KG1 (cell line): ENCODE measurements at places on chromosomes 3 and 15.

DNA sequence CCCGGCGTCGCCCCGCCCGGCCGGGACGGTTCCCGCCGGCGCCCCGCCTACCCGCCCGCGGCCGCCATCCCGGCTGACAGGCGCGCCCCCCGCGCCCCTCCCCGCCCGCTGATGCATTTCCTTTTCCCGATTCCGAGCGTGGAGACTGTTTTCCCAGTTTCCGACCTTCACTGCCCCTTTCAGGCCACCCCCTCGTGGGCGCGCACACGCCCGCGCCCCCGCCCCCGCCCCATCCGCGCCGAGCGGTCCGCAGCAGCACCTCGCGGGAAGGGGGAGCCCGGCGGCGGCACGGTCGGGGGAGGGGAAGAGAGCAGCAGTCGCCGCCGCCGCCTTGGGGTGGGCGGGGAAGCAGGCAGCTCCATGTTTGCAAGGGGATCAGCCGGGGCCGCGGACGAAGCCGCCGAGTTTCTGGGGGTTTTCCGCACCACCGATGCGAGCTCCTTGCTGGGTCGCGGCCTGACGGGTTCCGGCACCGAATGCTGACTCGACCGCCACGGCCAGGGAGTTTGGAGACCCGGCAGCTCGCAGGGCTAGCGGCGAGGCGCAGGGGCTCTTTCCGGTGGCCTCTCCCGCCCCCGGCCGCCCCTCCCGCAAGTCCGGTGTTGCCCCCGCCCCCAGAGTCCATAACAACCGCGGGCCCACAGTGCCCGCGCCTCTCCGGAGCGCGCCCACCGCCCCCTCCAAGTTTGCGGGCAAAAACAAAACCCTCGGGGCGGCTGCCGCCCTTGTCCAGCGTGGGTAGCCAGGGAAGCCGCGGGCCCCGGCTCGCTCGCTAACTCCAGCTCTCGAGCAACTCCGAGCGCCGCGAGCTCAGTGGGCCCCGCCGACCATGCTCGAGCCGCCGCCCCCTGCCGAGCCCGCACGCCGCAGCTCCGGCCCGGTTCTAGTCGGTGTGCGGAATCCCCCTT lies 3.2 kb upstream of the SIN3A start:
- DNase-seq, result no peak

GRCh38 chr3:123724306-123724705 lies 139.5 kb upstream of the HACD2 start:
- DNase-seq, result no peak

DNA sequence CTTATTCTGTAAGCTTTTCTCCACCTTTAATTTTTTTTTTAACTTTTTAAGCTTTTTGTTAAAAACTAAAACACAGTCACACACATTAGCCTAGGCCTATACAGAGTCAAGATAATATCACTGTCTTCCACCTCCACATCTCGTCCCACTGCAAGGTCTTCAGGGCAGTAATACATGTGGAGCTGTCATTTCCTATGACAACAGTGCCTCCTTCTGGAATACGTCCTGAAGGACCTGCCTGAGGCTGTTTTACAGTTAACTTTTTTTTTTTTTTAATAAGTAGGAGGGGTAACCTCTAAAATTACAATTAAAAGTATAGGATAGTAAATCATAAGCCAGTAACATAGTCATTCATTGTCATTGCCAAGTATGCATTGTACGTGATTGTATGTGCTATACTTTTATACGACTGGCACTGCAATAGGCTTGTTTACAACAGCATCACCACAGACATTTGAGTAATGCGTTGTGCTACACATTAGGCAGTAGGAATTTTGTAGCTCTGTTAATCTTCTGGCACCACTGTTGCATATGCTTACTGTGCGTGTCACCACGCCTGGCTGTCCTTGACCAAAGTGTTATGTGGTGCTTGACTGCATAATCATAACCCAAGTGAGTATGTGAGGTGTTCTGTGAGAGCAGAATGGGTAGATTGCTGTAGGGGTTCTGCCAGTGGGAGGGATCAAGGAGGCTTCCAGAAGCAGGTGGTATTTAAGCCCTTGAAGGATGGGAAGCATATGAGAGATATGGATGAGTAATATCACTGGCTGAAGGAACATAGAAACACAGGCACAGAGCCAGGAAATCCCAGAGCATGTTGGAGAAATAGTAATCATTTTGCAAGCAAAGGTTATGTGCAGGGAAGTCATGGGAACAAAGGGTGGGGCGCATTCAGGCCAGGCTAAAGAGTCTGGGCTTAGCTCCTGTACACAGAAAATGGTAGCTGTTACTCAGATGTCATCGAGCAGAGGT lies 18.3 kb downstream of the FBXO22 start:
- DNase-seq, result no peak

DNA sequence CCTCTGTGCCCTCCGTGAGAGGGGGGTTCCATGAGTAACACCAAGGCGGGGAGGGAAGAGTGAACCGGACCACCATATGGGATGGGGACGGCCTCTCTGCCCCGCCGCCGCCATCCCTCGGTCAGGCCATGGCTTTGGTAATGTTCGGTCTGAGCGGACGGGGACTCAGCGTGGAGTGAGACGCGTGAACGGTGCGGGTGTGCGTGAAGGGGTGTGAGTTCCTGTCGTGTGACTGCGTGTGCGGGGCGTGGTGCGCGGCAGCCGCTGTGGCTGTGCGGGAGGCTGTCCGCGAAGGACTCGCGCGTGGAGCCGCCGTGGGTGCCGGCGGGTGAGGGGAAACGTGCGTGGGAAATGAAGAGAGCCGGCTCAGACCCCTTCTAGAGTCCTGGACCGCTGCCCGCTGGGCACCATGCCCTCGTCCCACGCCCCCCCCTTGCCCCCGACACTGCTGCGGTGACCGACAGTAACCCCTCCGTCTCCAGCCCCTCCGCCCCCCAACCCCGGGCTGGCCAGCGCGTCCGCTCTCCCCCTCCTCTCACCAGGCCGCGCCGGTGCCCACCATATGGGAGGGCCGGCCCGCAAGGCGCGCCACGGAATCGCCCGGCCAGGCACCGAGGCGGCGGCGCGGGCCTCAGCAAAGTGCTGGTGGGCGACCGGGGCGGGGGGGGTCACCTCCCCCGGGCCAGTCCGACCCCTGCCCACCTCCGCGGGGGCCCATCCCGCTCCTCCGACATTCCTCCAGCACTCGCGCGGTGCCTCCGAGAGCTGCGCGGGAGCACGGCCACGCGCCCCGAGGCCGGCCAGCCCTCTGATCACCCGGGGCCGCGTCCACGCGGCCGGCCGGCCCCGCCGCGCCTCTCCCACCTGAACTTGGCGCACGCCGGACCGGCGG lies 589 bp downstream of the KLF15 start:
- DNase-seq, result no peak

- DNase-seq, result no peak
These were observed 125.8 kb downstream of the ERC2 start for GRCh38 chr3:56342475-56342874.

- no peak for DNase-seq
These were observed 27.5 kb downstream of the PLOD2 start for GRCh38 chr3:146133441-146133840.

DNA sequence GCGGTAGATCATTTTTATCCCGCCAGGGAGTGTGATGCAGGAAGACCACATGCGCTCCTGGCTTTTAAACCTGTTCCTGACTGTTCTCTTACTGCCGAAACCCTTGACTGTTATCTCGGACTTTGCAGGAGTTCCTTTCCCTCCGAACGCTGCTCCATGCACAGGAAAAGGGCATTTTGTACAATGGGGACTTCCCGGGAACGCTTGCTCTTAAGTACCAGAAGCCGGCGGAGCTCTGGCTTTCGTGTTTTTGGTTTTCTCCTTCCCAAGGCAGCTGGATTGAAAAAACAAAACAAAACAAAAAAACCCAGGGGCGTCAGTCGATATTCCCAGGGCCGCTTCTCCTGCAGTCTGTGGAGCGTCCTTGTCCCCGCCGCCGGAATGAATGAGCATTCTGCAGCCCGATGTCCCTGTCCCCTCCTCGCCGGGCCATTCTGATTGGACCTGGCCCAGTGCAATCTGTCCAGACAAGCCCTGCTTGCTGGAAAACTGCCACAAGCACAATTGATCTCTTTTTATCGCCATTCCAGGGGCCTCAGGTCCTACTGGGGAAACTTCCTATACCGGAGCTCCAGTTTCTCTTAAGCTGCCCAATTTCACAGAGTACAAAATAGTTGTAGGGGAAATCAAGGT lies 44.8 kb downstream of the SLC6A1 start:
- no peak for DNase-seq

DNA sequence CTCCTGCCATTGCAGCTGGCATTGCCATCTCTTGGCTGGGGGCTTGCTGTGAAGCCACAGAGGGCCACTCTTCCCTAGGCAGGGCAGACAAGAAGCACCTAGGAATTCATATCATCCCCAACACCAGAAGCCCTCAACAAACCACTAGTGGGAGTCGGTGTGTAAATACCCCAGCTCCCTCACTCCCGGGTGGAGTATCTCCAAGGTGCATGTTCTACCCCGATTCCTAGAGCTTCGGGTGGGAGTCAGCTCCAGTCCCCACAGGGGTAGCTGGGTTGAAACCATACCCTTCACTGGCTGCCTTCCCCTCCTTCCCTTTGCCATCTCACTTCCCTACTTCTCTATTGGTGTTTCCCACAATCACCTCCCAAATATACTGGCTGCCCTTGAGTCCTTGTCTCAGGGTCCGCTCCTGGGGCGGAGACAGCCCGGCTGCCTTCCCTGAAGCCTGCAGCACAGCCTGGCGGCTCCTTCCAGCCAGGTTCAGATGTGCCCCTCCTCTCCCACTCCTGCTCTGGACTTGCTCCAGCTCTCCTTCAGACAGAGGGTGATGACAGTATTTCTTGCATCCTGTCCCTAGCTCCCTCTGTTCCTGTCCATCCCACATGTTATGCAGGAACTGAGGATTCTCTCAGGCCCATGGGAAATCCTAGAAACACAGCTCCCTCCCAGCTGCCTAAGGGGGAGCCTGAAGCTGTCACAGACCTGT lies 33.3 kb downstream of the FAM3D start:
- no peak for DNase-seq

- no peak for DNase-seq
These were observed 425.0 kb downstream of the TIGIT start for GRCh38 chr3:114718898-114719210.

GRCh38 chr3:71492566-71492965 lies 91.0 kb downstream of the FOXP1 start:
- no peak for DNase-seq

DNA sequence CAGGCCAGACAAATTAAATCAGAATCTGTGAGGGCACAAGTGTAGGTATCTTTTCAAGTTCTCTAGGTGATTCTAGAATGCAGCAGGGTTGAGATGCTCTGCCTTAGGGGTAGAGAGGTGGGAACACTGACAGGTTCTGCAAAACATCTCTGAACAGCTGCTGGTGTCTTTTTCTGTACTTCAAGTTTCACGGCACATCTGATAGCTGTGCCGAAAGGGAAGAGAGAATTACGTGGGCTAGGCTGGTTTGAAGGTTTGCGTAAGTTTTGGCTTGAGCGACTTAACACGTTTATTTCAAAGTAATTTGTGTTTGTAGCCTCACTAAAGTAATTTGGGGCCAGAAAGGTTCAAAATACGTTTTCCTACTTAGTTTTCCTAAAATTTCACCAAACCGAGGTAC lies 22.5 kb downstream of the PXK start:
- no peak for DNase-seq

DNA sequence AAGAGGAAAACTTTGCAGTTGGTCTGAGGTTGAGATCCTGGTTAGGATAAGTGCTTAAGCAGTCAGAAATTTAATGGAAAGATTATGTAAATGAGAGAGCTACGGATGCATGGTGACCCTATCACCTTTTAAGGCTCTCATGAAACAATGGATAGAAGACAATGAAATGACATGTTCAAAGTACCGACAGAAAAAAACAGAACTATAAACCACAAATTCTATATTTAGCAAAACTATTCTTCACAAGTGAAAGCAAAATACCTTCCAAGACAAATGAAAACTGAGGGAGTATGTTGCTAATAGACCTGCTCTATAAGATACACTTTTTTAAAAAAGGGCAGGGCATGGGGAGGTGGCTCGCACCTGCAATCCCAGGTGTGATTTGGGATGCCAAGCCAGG lies 32.2 kb downstream of the DNAAF4 start:
- no peak for DNase-seq

- no peak for DNase-seq
These were observed 1.1 kb downstream of the KLHL6 start for GRCh38 chr3:183554377-183554776.

DNA sequence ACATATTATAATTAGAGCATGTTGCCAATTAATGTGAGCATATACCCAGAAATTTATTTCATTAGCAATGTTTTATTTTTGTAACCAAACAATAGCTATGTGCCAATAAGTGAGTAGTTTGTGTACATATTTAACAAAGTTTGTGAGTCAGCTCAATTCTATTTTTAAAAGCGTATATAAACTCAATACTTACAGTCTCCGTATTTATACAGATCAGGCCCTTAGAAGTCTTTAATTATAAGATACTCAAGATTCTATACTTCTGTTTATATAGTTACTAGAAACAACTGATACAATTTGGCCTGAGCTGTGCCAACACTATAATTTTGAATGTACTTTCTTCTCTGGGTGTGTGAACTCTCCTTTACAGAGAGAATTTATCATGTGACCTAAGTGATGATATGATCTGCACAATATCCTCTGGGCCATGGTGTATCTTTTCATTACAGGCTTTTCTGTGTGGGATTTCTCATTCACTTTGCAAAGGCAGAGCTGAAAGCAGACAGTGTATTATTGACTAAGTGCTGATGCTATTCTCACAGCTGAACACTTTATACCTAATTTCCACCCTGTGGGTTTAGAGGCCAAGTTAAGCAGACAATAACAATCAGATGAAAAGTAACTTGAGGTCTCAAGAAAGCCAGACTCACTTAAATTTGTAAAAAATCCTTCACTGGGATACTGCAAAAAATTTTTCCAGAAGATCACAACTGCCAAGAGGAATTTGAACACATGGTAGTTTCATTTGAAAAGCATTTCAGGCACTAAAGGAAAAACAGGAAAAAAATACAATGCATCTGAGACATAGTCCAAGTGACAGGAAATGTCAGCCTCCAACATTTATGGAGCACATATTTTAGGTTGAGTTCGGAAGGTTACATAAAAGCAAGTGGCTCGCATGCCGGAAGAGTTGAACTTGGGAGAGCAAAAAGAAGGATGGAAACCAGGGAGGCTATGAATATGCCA lies 277.9 kb upstream of the SEMA6D start:
- no peak for DNase-seq

DNA sequence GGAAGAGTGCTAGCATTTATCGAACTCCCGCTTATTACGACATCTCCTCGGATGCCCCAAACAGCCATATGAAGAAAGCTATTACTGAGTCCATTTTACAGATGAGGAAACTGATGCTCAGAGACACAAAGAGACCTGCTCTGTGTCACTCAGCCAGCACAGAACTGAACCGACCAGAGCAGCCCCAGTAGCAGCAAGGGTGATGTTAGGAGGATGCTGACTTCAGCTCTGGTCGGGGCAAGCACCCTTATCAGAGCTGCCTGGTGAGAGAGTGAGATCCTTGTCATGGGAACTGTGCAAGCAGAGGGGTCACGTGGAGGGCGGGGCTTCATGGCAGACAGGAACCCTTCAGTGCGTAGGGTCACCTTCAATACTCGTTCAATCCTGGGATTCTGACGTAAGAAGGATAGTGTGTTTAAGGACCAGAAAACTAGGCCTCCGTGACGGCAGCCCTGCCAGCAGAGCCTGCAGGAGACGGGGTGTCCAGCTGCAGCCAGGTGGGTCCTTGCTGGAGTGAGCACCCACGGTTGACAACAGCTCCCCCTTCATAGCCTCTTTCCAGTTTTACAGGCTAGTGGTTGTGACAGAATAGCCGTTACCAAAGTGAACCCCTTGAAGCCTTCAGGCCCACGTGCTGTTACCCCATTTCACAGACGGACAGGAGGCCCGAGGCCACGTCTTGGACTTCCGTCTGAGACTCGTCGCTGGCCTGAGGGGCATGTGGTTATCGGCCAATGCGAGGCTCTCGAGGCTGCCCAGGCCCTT lies 12.0 kb upstream of the IQSEC1 start:
- no peak for DNase-seq
